Activated CD4-positive, alpha-beta T cell treated with anti-CD3 and anti-CD28 coated beads, Interleukin-2, Interleukin-6, amounts not matched to agents 100 ng/mL and 50 ng/mL, durations not matched to agents 16 hours and 8 hours (primary cell): ENCODE measurements at places on chromosomes 16 and 17.

GRCh38 chr17:31550389-31551056, 159.0 kb downstream of the RAB11FIP4 start:
- no peak for DNase-seq

GRCh38 chr16:50666658-50667496, 14.2 kb downstream of the SNX20 start:
- peak; percentile 70 for DNase-seq

- DNase-seq, result peak; percentile 30
Observed at GRCh38 chr17:74211912-74212208, 1.5 kb upstream of the TTYH2 start.

GRCh38 chr17:13415871-13416416, 185.8 kb downstream of the HS3ST3A1 start:
- no peak for DNase-seq

GRCh38 chr16:49510654-49511305, 137.2 kb downstream of the C16orf78 start:
- DNase-seq, result no peak

- no peak for DNase-seq
Observed at GRCh38 chr17:80649200-80649644, 104.6 kb downstream of the RPTOR start.

- no peak for DNase-seq
Observed at GRCh38 chr16:80002261-80002660, 401.7 kb upstream of the MAF start.

DNA sequence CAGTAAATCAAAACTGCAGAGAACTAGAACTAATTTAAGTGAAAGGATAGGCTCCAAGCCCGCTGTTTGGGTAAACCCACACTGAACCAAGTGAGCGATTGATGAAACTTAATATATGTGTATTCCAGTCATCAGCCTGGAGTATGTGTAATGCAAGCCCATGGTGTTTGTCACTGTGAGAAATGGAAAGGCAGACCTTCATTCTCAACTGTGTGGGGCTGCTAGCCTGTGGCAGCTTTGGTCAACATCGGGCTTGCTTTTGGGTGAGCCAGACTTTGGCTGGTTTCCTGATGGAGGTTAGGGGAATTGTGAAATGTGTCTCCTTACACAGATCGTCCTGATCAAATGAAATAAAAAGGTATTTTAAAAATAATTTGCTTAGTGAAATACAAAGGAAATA, 279.9 kb downstream of the IRX3 start:
- no peak for DNase-seq

DNA sequence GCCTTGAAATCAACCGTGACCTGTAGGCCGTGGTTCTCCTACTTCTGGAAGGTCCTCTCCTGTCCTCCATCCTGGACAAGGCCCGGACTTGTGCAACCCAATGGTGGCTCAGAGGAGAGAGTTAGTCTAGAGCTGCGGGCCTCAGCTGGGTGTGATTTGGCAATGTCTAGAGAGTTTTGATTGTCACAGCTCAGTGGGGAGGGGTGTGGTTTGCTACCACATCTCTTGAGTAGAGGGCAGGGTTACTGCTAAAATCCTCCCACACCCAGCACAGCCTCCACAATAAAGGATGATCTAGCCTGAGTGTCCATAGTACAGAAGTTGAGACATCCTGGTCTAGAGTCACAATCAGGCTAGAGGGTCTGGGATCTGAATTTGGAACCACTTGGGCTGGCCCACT, 40.3 kb downstream of the MYH13 start:
- DNase-seq, result no peak

GRCh38 chr16:75402821-75403475, 30.4 kb downstream of the CFDP1 start:
- peak; percentile 35 for DNase-seq

DNA sequence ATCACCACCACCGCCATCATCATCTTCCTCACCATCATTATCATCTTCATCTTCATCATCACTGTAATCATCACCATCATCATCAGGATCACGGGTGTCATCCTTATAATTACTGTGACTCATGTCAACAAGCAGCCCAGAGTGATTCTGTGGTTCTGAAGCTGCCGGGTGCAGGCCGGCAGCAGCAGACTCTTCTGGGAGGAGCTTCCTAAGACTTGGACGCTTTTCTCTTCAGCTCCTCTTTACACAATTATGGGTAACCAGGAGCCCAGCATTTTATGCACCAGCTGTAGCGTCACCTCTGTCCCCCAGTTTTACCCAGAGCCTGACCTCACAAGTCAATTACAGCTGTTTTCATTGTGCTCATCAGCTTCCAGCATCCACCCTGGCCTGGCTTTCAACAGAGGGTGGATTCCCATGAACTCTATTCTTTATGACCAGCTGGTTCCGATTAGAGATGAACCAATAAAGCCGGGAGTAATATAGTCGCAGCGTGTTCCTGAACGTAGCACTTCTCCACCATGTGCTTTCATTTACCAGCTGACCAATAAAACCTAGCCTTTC, 275.8 kb downstream of the FOXL1 start:
- no peak for DNase-seq

- no peak for DNase-seq
Observed at GRCh38 chr17:330993-331701, 21.5 kb downstream of the RPH3AL start.

- no peak for DNase-seq
Observed at GRCh38 chr16:27108051-27108770, 41.5 kb downstream of the C16orf82 start.

GRCh38 chr17:60910415-60910814, 232.8 kb downstream of the BCAS3 start:
- no peak for DNase-seq

- peak; percentile 8 for DNase-seq
Observed at GRCh38 chr16:1613211-1613622, 1.1 kb downstream of the CRAMP1 start.

DNA sequence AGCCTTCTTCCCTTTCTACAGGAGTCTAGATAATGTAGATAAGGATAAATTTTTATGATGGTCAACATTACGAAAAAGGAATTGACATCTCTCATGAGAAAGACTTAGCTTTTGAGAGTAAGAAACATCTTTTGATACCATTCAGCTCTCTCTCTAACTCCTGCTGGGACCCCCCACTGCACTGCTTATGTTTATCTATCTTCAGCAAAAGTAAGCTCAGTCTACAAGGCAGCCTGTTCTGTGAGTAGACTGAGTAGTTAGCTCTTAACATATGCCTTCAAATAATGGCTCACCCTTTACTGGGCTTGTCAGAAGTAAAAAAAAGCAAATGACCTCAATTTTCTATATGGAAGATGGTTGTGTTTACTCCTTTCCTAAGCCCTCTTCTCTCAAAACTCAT, 372.2 kb upstream of the CDH11 start:
- DNase-seq, result no peak

DNA sequence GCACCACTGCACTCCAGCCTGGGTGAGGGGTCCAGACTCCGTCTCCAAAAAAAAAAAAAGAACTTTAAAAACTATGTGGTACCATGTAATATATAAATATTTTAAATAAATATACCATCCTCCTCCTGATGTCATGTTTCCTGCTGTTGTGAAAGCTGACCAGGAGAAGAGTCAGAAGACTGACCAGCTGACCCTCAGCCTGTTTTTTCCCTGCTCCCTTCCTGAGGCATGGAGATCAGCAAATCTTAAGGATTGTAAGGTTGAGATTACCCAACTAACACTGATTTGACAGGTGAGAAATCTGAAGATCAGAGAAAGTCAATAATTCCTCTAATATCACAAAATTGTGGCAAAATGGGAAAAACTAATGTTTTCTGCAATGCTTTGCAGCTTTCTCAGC, 18.1 kb downstream of the NCOR1 start:
- DNase-seq, result no peak

GRCh38 chr17:56593086-56593645, 333 bp upstream of the NOG start:
- DNase-seq, result peak; percentile 12

- no peak for DNase-seq
Observed at GRCh38 chr16:86980644-86981043, 336.5 kb downstream of the C16orf95 start.
